ENCODE measurements at places on chromosomes 5 and 9.

- no peak for DNase-seq
These were observed 98.9 kb downstream of the ERCC6L2 start for GRCh38 chr9:95974389-95974788.

GRCh38 chr5:95850391-95850894, 27.9 kb upstream of the GLRX start:
- DNase-seq: no peak

GRCh38 chr5:173643964-173644363, 27.5 kb upstream of the BOD1 start:
- DNase-seq: peak; percentile 50

DNA sequence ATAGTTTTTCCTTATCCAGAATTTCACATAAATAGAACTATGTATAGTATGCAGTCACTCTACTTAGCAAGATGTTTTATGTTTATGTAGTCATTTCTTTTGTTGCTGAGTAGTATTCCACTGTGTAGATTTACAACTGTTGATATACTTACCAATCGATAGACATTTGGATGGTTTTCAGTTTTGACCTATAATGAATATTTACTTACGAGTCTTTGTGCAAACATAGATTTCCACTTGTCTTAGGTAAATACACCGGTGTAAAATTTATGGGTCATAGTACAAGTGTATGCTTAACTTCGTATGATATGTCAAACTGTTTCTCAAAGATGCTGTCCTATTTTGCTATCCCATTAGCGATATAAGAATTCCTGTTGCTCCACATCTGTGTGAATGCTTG, 19.7 kb upstream of the OR2K2 start:
- no peak for DNase-seq

DNA sequence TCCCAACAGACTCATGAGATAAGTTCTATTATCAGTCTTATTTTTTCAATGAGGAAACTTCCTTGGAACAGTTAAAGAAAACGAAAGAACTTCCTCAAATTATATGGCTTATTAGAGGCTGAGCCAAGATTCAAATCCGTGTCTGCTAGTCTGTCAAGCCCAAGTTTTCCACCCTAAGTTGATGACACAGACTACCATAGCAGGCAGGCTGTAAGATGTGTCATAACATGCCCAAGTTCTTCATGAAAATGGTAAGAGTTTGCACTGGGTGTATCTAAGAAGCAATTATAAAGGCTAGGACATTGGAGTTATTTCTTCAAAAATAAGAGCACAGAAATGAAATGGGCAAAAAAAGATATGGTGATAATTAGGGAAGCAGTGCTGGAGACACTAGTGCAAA, 634.5 kb downstream of the BRINP1 start:
- DNase-seq: no peak

DNA sequence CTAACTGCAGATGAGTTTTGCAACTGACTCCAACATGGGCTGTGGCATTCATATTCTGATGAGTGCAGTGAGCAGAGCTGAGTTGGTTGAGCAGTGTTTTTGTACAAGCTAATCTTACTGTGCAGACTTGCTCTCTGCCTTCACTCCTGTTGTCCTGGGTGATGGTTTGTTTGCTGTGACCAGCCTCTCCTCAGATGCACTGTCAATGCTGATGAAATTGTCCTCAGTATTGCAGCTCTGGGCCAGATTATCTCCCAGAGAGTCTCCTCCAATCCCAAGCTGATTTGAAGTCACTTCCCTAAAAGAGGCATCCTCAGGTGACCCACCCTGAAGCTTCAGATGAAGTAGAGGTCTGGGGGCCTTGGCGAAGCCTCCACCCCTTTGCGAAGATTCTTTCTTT, 581.8 kb downstream of the ACTL7B start:
- no peak for DNase-seq

DNA sequence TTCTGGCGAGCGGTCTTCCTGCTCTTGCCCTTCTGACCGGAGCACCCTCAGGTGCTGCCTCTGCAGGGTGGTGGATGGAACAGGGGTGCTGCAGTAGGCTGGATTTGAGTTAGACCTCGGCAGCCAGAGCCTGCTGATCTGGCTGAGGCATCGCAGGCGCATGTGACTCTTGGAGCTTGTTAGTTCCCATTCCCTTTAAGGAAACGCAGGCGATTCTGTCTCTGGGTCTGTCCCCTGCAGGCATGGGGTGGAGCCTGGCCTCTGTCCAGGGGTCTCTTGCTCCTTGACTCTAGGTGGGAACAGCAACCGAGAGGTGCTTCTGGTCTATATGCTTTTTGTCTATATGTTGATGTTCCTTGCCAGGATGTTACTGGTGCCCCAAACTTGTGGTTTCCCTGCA, 3.1 kb downstream of the WNK2 start:
- DNase-seq: no peak

All from NCI-H774 (cell line).